ENCODE measurements at places on chromosomes 2 and 18.

DNA sequence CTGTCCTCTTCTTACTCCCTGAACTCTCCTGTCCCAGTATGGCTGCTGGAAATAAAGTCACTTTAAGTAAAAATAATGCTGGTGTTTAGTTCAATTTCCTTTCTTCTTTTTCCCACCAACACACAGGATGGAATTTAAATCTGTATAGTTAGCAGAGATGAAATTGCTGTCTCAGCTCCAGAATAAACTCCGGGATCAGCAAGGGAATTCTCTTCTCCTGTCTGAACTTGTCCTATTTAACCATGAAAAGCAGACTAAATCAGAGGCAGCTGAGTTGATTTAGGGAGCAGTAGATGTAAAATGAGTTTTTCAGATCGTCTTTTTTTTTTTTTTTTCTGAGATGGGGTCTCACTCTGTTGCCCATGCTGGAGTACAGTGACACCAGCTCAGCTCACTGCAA lies 25.9 kb downstream of the TTLL4 start:
- DNase-seq: no peak

- no peak for DNase-seq
Measured at GRCh38 chr18:76382275-76382674, 112.8 kb downstream of the ZNF516 start.

DNA sequence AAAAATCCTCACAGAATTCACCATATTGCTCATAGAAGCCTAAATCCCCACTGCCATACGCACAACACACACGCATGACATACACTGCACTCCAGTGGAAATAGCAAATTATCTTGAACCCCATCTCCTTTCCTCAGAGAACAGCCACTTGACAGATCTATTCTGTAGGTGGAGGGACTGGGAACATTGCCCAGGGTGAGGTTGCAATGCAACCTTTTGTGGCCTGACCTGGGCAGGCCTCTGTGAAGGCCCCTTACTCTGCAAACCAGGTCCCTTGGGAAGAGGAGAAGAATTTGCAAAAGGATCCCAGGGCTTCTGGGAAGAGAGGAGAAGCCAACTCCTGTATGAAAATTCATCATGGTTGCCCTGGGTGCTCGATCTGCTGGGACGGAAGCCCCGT lies 51.9 kb downstream of the SDC1 start:
- no peak for DNase-seq

- no peak for DNase-seq
Measured at GRCh38 chr2:41101281-41101680, 649.4 kb upstream of the SLC8A1 start.

GRCh38 chr2:239289545-239289944 lies 111.3 kb downstream of the HDAC4 start:
- no peak for DNase-seq

DNA sequence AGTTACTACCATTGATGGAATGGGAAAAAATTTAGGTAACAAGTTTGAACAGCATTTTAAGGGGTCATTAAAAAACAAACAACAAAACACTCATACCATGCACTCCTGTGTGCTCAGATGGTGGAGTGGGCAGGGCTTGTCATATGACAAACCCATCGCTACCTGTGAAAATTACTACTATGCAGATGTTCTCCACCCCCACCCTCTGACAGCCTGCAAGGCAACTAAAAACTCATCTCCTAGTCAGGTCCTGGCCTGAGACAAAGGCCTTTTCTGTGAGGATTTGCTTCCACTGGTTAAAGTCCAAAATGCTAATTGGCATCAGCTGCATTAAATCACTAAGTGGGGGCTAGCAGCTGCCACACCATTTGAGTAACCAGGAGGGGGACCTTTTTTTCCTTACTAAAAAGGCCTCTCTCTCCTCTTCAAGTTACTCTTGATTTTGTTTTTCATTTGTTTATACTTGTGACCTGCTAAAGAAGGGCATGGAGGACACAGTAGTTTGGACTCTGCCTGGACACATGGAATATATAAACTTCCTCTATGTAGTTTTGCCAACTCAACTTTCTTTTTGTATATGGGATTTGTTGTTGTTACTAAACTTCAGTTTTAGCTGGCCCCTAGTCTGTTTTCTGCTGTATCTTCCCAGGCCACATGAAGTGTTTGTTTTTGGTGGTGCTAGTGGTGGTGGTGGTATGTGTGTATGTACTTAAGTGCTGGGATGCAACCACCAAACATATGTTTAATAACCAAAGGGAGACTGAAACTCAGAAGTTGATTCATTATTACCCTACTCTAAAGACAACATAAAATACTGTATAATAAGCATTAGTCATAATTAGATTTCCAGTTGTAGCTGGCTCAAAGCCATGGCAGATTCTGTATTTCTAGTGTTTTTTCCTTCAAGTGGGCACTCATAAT lies 121.3 kb downstream of the MAP4K4 start:
- no peak for DNase-seq

DNA sequence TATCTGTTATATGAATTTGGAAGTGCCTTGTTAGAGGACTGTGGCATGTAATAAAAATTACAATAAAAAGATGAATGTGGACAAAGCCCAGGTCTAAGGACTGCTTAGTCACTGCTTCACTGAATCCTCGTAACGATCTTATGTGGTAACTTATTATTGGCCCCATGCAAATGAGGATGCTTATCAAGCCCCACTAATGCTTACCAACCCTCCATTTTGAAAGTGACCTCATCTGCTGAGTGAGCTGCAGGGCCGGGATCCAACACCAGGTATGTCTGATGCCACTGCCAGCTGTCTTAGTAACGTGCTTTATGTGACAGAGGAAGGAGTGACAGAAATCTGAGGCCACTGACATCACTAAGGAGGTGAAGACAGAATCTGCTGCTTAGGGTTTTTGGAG lies 65.3 kb upstream of the CCDC85A start:
- no peak for DNase-seq

- no peak for DNase-seq
Measured at GRCh38 chr2:624551-625347, 52.5 kb downstream of the TMEM18 start.

- no peak for DNase-seq
Measured at GRCh38 chr18:58264840-58265239, 220.8 kb downstream of the NEDD4L start.

- DNase-seq: no peak
Measured at GRCh38 chr2:213187386-213187785, 36.0 kb upstream of the IKZF2 start.

DNA sequence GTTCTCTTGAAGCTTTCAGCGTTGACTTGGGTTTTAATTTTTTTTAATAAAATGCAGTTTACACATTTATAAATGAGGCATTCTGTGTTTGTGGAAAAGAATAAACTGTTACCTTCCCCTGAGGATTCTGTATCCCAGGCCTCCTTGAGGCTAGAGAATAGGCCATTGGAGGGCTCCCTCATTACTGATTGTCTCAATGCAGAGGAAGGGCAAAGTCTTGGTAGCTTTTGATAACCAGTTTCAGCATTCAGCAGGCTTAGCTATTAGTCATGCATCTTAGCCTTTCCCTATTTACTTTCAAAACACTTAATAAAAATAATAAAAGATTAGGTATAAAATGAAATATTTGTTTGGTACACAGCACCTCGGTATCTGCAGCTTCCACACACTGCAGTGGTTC lies 58.1 kb upstream of the OTX1 start:
- DNase-seq: no peak

DNA sequence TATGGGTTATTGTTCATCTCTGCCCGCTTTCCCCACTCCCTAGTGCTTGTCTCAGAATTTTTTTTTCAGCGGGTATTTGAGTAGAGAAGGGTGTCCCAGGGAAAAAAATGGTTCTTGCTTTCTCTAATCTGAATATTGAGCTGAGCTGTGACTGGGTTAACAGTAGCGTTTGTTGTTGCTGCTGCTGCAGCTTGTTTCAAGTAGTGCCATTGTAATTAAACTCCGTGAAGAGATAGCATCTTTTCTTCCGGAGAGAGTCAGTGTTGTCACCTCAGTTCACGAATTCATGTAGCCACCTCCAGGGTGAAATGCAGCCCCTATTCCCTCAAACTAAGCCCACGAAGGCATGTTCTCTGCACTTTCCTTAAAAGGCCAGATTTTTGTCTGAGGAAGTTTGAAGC lies 1.5 kb upstream of the AAK1 start:
- DNase-seq: no peak

- no peak for DNase-seq
Measured at GRCh38 chr2:31378389-31378788, 36.2 kb downstream of the XDH start.

GRCh38 chr18:26700201-26700600 lies 151.8 kb upstream of the KCTD1 start:
- no peak for DNase-seq

DNA sequence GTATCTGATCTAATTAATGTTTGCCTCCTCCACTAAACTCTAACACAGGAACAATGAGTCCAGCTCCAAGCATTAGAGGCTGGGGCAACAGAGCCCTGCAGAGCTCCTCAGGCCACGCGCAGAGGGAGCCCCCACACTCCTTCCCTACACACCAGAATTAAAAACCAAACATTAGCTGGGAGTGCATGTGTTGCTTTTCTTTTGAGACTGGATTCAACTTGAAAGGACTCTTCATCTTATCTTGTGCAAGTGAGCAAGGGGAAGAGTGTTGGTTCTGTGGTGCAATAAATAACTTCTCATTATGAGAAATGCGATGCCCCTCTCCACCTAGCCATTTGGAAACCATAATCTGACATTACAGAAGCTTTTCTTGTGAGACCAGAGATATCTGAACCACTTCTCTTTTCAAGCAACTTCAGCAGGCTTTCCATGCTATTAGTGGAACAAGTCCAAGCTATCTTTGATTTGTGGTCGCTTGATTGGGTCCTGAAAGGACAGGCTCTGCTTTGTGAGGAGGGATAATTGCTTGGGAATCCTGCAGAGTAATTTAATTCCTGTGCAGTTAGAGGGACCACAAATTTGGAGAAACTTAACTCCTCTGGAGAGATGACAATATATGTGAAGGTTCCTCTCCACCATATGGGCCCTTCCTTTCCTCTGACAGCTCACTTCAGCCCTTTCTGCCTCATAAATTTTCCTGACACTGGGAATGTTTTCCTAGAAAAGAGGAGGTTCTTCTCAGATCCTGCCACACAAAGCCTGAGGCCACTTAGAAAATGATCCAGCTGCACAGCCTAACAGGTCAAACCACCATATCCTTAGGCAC lies 112.5 kb downstream of the ATL2 start:
- DNase-seq: no peak

DNA sequence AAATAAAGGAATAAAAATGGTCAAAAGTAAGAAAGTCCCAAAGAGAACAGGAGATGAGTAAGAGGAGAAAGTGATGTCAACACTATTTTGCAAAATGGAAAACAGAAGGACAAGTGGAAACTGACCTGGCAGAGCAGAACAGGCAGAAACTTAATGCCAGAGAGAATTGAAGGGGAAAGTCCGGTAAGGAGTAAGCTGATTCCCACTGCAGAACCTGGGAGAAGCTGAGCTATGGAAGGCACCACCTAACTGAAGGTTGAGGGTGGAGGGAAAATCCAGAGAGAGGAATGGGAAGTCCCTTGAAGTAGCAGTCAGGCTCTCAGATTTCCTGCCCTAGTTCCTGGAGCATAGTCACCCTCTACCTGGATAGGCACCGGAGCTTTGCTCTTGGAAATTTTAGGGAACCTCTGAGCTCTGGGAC lies 59.8 kb downstream of the MOGAT1 start:
- DNase-seq: no peak

DNA sequence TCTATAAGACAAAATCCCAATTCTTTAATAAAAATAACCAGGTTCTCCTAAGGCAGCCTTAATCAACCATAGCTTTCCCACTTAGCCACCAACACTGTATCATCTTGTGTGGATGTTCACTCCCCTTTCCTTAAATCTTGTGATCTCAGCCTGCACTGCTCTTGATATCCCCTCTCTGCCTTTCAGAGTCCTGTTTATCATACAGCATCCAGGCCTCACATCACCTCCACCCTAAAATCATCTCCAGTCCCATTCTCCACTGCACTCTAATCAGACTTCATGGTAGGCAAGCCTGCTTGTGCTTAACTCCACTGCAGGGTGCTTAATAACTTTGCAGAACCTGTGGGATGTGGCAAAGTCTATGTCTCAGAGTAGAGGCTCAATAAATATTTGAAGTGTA lies 18.8 kb downstream of the ARHGAP15 start:
- no peak for DNase-seq

DNA sequence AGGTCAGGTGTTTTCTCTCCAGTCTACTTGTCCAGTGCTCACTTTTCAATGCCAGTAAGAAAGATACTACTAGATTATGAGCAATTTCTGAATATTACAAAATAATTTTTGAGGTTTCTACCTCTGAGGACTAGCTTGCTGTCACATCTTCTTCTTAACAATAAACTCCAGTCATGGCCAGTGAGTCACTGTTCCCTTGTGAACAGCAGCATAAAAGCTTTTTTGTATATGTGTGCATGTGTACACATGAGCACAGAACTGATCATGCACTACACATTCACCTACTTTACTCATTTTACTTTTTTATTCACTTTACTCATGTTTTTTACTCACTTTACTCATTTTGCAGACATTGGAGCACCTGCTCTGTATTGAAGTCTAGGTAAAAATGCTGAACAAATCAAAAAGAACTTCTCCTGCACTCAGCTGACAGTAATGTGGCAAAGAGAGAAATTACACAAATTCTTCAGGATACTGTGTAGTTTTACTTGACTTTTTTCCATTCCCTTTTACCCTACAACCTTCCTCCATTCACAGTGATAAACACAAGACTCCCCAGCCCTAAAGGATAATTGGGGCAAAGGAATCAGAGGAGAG lies 28.0 kb downstream of the ST6GAL2 start:
- DNase-seq: no peak

- no peak for DNase-seq
Measured at GRCh38 chr2:48750128-48750739, 5.3 kb downstream of the LHCGR start.

DNA sequence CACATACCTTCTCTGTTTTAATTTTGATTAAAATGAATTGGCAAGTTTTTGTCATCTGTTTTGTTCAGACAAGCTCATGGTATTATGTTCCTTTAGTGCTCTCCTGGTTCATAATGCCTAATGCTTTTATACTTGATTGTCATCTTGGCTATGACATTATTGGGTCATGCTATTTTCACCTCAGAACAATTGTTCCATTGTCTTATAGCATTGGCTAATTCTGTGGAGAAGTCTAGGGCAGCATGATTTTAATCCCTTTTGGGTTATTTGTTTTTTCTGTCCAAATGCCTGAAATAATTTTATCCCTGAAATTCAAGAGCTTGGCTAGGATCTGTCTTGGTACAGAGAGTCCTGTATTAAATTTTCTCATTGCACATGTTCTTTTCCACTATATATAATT lies 83.8 kb upstream of the CCDC85A start:
- no peak for DNase-seq

GRCh38 chr2:45754131-45755010 lies 102.9 kb downstream of the PRKCE start:
- no peak for DNase-seq

- DNase-seq: no peak
Measured at GRCh38 chr2:168751104-168751740, 51.2 kb upstream of the NOSTRIN start.

GRCh38 chr2:224984637-224985036 lies 57.6 kb downstream of the DOCK10 start:
- DNase-seq: peak; percentile 12

DNA sequence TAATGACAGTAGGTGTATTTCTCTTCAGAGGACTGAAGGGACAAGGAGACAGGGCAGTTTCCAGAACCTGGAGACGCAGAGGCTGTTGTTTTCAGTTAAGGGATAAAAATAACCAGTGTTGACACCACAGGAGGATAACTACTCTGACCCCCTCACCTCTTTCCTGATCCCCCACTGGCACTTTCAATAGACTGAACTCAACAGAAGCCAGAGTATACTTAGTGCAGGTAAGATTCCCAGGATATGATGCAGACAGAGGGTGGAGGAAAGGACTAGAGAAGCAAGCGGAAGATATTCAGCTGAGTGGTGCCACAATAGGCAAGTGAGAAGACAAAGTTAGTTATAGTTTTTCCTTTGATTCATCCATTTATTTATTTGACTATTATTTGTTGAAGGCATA lies 19.8 kb downstream of the DHRS9 start:
- DNase-seq: no peak

All from SHP77 treated with DMSO at 0.1 percent for 48 hours (cell line).